ENCODE measurements at places on chromosomes 16 and 17.

DNA sequence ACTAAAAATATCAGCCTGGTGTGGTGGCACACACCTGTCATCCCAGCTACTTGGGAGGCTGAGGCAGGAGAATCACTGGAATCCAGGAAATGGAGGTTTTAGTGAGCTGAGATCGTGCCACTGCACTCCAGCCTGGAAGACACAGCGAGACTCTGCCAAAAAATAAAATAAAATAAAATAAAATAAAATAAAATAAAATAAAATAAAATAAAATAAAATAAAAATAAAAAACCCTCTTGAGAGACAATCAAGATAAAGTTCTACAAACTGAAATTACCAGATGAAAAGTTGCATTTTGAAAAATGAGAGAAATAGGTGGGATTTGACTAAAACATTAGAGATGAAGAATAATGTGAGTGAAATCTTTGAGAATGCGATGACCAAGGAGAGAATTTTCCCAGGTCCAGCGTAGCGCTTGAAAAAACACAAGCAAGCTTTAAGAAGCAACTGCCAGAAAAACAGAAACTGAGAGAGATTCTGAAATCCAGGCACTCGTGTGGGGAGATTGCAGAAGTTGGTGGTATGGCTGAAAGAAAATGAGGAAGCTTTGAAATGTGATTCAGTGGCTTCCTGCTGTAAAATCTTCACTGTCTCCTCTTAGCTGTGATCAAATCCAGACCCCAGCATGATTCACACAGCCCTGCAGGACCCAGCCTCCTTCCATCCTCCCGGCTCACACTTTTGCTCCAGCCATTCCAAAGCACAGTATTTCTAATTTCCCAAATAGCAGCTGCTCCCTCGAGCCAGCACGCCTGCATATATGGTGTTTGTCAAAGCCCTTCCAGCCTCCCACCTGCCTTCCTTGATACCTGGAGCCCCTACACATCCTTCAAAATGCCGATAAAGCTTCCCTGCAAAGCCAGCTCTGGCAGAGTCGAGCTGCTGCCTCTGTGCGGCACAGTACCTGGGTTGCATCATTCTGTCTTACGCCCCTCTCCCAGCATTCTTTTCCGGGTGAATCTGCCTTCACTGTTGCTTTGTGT lies 8.2 kb upstream of the CD300E start:
- DNase-seq, result no peak

DNA sequence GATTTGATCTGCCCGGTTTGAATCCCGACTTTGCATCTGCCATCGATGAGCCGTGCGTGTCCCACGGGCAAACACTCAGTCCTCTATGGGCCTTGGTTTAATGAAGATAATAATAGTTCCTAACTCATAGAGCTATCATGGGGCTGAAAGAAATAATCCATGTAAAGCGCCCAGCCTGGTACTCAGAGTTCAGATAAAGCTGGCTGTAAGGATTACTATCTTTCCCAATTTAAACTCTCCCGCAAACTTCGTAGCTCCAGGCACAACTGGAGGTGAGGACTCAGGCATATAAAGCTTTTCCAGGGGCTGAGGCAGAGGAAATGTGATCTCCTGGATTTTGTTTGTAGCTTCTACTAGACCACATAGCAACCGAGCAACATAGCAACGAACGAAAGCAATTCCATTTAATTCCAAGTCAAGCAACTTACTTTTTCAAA lies 16.3 kb downstream of the ALOX15 start:
- DNase-seq, result no peak

DNA sequence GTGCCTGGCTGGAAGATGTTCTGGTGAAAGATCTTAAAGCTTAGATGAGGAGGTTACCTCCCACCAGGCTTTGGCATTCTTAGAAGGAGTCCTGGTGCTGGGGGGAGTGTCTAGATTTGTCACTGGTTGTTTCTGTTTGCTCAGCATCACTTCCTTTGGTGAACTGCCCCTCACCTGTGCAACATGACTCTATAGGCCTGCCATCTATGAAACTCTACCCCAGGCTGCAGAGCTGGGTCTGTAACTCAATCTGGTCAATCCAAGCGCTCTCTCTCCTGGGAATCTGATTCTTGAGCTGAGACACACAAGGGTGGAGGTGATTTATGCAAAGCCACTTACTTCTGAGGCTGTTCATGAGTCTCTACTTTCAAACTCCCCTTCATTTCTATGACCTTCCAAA lies 399.4 kb downstream of the NPIPA7 start:
- DNase-seq, result no peak

GRCh38 chr17:726271-726919 lies 6.0 kb upstream of the TLCD3A start:
- DNase-seq, result no peak

- DNase-seq, result no peak
These were observed 14.4 kb upstream of the BAHCC1 start for GRCh38 chr17:81380666-81381518.

- DNase-seq, result no peak
These were observed 95.5 kb downstream of the PMP22 start for GRCh38 chr17:15169676-15170075.

DNA sequence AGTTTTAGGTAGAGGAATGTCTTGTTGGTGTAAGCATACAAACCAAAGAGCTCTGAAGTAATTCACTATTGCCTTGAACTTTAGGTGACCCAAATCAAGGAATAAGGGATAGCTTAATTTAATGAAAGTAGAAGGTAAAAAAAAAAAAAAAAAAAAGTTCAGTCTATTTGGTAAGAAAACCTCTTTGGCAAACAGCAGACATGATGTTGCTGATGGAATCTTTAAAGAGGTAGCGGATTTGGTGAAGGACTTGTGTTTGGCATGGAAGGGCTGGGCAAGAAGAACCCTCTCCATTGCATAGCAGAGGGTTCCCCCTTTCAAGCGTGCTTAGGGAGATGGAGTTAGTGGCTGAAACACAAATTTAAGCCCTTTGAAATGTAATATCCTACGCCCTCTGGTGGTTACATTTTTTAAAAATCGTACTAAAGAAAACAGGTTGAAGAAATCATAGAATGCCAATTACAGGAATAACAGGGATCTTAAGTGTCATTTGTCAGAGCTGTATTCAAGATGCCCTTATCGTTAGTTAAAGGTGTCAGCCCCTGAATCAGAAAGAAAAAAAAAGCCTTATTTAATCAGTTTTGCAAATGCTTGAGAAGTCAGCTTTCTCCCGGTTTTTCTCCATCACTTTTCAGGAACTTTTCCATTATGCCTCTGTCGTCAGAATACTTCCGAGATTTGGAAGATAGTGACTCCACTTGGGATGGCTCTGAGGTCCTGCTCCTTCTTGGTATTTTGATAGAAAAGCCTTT lies 383.1 kb downstream of the KCNJ2 start:
- peak; percentile 66 for DNase-seq

DNA sequence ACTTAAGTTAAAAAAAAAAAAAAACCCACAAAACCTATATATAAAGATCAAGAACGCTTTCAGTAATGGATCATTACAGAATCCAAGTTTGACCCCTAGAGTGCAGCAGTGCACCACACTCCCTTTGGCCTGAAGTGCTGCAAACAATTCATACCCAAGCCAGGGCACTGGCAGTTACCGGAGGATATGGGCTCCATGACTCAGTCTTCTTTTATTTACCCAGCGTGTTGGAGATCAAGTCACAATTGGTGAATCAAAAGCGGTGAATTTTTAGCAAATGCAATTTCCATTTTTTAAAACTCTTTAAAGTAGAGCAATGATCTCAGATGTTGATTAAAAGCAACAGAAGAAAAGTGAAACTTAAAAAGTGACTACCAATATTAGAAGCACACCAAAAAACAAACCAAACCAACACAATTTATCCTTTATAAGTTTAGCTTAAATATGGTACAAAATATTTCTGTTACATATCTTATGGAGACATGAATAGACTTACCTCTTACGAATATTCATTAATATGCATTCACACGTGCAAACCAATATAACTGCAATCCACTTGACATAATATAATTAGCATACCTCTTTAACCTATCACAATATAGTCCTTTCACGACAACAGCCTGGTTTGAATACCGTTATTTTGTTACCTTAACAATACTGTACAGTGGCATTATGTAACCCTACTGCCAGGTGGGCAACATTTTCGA lies 46.3 kb downstream of the ZNF652 start:
- DNase-seq, result peak; percentile 83

GRCh38 chr17:76561332-76561731 lies 21.5 kb downstream of the PRCD start:
- no peak for DNase-seq

DNA sequence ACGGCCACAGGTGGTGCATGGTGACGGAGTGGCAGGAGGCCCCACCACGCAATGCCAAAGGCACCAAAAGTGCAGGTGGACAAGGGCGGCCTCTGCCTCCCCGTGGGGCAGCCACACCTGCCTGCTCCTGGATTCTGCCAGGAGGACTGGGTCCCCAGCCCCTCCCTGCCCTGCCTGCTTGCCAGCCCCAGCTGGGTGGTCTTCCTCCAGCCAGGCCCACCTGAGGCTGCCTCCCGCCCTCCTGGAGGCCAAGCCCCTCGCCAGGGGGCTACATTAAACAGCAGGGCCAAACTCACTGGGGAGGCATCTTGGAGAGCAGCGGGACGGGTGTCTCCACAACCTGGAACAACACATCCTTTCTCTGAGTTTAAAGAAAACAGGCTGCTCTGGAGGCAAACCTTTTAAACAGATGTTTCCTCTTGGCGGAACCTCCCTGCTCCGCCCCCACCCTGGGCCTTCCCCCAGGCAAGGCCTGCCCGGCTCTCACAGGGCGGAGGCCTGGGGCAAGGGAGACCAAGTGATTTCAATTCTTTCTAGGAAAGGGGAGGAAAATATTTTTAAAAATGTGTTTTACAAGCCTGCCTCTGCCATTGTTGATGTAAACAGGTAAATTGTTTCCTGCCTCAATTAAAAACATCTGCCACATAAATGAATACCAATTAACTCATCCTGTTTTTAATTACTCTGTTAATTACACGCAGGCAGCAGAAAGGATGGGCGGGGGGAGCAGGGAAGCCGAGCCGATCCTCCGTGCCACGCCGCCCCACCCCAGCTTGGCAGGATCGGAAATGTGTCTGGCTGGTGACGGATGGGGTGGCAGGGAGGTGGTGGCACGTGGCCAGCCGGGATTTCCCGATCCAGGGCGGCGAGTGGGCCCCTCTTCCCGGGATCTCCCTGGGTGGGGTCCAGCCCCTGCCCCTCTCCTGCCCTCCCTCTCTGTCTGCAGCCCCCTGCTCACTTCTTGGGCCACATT lies 54.4 kb upstream of the PABPN1L start:
- DNase-seq, result peak; percentile 53

DNA sequence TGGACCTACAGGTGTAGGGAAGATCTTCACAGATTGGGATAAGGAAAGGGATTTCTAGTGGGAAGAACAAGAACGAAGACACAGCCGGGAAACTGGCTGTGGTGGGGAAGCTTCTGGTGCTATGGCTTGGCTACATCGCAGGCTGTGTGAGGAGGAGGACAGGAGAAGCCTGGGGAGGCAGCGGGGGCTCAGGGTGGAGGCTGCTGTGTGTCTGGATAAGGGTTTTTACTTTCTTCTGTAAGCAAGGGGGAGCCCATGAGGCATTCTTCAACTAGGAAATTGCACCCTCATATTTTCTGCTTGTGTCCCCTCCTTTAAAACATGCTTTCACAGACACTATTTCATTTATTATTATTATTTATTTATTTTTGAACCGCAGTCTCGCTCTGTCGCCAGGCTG lies 2.9 kb upstream of the RHBDF2 start:
- DNase-seq, result no peak

- DNase-seq, result no peak
These were observed 455 bp downstream of the ATP1B2 start for GRCh38 chr17:7651097-7651664.

DNA sequence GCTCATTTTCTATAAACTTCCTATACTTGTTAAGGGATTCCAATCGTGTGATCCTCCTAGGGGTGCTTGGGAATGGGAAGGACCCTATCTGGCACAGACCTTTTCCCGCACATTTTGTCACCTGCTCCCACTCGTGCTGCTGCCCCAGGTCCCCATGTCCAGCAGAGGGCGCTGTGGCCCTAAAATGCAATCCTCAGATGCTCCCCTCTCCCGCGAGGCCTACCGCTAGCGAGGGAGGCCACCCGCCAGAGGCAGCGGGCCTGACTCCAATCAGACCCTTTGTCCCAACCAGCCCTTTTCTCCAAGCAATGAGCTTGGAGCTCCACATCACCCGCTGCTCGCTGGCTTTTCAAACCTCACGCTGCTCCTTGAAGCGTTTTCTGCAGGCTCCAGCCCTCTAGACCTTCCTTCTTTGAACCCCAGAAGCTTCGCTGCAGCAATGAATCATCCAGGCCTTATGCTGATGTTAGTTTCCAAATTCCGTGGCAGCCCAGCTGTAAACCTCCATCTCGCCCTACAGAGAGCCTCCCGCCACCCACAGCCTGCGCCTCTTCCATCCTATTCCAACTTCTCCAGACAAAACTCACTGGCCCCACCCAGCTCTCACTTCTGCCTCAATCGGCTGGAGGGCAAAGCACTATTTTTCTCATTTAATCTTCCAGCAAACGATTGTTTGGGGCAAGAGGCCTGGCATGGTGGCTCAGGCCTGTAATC lies 23.6 kb upstream of the FZD2 start:
- peak; percentile 73 for DNase-seq

DNA sequence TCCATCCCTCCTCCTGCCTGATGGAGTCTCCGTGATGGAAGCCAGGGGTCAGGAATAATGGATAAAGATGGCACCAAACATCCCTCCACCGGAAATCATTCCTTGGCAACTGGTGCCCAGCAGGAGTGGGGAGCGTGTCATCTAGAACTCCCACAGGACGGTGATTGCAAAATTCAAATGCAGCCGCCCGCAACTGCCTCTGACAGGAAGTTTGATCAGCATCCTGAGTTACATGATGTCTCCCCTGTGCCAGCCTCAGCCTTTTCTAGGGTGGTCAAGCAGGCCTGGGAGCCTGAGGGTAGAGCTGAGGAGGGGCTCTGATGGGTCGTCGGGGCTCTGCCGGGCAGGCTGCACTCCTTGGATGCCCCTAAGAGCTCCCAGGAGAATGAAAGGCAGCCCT lies 52.8 kb downstream of the GSG1L start:
- DNase-seq, result no peak

- peak; percentile 29 for DNase-seq
These were observed 2.0 kb downstream of the LUC7L3 start for GRCh38 chr17:50721194-50722010.

DNA sequence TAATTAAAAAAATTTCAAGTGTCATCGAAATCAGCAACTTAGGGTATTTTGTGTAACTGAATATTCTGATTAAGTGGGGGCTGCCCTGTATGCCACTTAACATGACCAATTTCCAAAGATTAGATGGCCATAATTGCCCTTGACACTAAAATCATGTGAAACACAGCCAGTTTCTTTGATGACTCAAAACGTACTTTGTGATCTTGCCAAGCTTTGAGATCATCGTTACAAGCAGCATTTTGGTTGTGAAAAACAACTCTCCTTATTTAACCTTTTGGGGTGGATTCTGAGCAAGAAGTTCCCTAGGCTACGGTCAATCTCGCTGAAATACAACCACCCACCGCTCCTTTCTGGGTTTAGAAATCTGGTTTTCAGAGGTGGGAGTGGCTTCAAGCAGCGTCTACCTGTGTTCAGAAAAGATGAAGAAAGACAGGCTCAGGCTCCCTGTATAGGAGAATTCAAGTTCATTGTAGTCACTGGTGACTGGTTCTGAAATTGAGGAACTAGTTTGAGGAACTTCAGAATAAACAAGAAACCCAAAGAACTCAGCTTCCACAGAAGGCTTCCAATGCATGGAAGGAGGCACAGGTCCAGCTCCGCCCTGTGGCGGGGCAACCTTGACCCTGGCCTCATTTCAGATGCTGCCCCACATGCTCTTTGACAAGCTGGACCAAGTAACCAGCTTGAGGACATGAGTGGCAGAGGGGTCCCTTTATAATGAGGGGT lies 9.4 kb downstream of the MAP3K14 start:
- DNase-seq, result no peak

- no peak for DNase-seq
These were observed 71.7 kb downstream of the ARHGAP17 start for GRCh38 chr16:24943471-24943870.

- DNase-seq, result no peak
These were observed 187.5 kb upstream of the FOXF1 start for GRCh38 chr16:86322806-86323205.
